NCI-H526 (cell line): ENCODE measurements at places on chromosomes 3 and 15.

GRCh38 chr3:165839296-165840076 lies 2.3 kb upstream of the BCHE start:
- no peak for DNase-seq

GRCh38 chr15:25170113-25170731 lies 215.4 kb downstream of the SNRPN start:
- DNase-seq: no peak

GRCh38 chr3:37824954-37825328 lies 36.7 kb upstream of the CTDSPL start:
- peak; percentile 18 for DNase-seq

GRCh38 chr15:78174401-78174800 lies 25.2 kb downstream of the IDH3A start:
- no peak for DNase-seq

DNA sequence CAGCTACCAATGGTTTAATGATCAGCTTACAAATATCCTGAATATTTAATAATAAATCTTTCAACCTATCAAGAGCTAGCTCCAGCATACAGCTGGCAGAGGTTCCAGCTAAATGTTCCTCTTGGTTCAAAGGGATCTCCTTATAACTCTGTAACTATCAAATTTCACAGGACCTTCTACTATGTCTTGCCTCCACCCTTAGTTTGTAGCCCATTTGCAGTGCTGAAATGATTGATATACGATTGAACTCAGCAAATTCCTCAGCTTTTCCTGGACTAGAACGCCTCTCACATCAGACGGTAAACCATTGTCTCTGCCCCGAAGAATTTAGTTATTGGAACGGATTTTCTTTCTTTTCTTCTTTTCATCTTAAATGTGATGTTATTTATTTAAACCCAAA lies 41.5 kb downstream of the CD200R1L start:
- DNase-seq: no peak

DNA sequence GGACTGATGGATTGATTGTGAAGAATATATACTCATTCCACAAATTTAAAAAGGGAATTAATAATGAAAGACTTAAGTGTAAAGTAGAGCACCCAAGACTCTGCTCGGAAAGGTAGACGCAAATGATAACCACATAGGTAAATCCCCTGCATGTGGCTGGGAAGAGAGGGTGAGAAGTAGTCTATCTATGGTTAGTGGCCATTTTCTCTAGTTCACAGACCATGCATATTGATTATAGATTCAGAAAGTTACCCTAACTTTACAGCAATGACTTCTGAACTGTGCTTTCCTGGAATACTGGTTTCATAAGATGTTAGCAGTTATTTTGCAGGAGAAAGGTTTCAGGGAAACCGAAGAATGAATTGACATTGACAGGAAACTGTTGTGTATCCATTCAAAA lies 51.7 kb downstream of the CASR start:
- DNase-seq: no peak

GRCh38 chr3:99549957-99550603 lies 88.3 kb upstream of the COL8A1 start:
- no peak for DNase-seq

- DNase-seq: no peak
Measured at GRCh38 chr3:50369012-50369670, 9.8 kb upstream of the TMEM115 start.

DNA sequence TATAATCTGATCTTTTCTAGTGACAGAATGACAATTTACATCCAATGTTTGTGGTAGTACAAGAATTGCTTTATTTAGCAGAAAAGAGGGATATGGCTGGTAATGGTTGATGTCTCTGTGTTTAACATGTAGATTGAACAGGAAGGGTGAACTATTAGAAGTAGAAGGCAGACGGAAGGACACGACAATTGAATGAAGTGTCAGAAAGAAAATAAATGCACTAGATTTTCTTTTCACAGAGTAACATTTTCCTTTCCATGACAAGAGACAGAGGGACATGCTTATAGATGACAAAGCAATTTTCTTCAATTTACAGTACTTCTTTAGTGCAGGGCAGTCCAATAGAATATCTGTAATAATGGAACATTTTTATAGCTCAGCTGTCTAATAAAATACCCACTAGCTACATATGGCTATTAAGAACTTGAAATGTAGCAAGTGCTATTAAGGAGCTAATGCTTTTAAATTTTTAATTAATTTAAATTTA lies 48.9 kb upstream of the MBNL1 start:
- no peak for DNase-seq

- peak; percentile 68 for DNase-seq
Measured at GRCh38 chr3:115512565-115513415, 110.5 kb upstream of the GAP43 start.

GRCh38 chr3:162998205-162998604 lies 1501.6 kb downstream of the OTOL1 start:
- DNase-seq: no peak

- DNase-seq: no peak
Measured at GRCh38 chr3:43624619-43625305, 3.0 kb upstream of the ANO10 start.

- no peak for DNase-seq
Measured at GRCh38 chr15:51328926-51329325, 9.5 kb downstream of the CYP19A1 start.

DNA sequence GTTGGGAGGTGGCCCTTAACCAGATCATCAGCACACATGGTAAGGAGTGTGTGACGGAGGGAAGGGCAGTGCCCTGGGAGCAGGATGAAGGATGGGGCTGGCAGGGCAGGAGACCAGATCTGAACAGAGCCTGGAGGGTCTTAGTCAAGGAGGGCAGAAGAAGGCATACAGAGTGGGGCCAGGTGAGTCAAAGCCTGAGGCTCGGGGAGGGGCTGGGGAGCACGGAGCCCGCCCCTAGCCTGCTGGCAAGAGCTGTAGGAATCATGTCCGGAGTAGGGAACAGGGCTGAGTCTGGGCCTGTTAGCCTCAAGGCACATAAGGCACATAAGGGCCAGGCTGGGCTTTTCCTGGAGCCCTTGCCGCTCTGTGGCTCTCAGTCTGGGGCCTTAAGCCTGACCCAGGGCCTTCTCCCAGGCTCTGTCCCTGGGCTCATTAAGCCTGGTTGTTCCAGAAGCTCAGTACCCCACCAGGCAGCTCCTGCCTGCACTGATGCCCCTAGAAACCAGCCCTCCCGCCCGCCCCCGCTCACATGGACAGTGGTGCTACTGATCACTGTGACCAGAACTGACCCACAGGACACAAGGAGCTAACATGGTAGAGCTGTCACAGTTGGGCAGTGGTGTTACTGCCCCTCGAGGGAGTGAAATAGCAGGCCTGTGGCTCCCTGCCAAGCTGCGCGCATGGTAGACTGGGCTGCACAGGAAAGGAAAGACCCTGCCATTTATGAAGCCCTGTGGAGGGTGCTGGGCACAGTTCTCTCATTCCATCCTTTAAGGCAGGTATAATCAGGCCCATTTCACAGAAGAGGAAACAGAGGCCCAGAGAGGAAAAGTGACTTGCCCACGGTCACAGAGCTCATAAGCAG lies 14.6 kb downstream of the ISG20 start:
- no peak for DNase-seq

- no peak for DNase-seq
Measured at GRCh38 chr3:144332868-144333267, 361.2 kb downstream of the DIPK2A start.

DNA sequence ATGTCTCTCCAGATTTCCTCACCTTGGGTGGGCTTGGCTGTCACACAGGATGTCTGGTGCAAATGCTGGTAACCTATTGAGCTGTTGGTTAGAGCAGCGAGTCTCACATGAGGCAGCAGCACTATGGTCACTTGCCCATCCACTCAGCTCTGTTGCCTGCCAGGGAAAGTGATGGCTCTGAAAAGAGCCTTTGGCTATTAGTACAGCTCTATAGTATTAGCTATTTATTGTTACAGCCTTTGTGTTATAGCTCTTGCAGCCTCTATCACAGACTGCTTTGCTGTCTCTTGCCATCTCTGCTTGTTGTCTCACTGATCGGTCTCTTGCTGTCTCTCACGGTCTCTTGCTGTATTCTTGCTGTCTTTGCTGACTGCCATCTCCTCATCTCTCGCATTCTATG lies 114.3 kb downstream of the MFSD1 start:
- DNase-seq: no peak

GRCh38 chr15:52486003-52486996 lies 42.4 kb downstream of the MYO5A start:
- no peak for DNase-seq

GRCh38 chr3:2680236-2680635 lies 429.9 kb downstream of the IL5RA start:
- DNase-seq: no peak

GRCh38 chr15:85430406-85431204 lies 50.2 kb downstream of the AKAP13 start:
- no peak for DNase-seq
